ENCODE measurements at places on chromosomes 16 and 17.

DNA sequence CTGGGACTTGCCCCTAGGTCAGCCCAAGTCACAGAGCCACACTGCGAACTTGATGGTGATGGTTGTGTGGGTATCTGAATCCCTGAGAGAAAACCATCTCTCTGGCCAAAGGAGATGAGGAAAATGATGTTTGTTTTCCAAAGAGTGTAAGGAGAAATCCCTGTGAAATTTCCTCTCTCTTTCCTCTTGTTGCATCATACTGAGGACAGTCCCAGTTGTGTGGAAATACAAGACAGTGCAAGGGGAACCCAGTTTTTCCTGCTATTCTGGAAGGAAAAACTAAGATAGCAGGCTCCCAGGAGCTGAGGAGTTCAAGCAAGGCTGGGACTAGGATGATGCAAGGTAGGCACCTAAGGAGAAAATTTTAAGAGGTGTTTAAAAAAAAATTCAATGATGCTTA is 86.8 kb upstream of the TOM1L1 start:
- DNase-seq = no peak

DNA sequence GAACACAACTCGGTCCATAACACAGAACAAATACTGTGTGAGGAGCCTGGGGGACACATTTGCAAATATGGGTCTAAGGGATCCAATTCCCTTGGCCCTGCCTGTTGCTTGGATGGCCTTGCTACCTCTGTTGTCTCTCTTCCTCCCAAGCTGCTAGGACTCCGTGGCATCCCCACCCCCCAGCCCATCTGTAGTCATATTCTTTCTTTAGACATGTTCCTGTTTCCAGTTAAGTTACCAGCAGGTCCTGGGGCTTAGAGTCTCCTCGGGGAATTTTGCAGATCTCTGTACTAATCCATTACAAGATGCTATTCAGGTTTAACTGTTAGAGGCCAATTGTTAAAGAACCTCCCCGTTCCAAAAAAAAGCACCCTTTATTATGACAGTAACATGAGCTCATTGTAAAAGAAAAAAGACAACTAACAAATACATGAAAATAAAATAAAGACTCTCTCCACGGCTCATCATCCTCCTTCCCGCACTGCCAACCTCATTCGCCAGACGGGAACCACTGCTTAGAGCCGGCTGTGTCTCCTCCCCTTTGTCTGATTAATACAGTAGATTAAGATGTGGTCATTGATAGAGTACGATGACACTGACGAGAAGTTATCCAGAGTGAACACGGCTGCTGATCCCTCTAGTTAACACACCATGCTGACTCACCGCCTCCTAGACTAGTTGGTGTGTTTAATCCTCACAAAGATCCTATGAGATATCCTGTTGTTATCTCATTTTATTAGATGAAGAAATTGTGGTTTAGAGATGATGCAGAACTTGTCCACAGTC is 22.2 kb downstream of the HS3ST4 start:
- DNase-seq = no peak

GRCh38 chr16:88969361-88969831 is 7.6 kb downstream of the CBFA2T3 start:
- no peak for DNase-seq

DNA sequence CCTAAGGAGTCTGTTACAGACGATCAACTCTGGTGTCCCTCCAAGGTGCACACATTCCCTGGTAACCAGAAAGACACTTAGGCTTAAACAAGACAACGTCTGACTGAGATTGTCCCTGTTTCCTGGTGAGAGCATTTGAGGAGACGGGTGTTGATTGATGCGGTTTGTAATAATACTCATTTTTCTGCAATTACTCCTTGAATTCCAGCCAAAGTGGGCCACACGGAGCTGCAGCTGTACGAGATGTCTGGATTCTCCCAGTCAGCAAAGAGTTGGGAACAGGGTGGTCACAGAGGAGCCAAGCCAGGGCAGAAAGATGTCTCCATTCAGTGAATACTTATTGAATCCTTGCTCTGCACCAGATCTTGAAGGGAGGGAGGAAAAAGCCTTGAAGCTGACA is 30.9 kb upstream of the CES5A start:
- DNase-seq = no peak

GRCh38 chr17:20066253-20066652 is 57.1 kb downstream of the SPECC1 start:
- no peak for DNase-seq

GRCh38 chr16:56513972-56514371 is 5.9 kb downstream of the BBS2 start:
- peak; percentile 42 for DNase-seq

GRCh38 chr16:477301-478157 is 50.0 kb upstream of the CAPN15 start:
- no peak for DNase-seq

GRCh38 chr16:70578035-70578434 is 54.4 kb downstream of the SF3B3 start:
- DNase-seq = no peak

DNA sequence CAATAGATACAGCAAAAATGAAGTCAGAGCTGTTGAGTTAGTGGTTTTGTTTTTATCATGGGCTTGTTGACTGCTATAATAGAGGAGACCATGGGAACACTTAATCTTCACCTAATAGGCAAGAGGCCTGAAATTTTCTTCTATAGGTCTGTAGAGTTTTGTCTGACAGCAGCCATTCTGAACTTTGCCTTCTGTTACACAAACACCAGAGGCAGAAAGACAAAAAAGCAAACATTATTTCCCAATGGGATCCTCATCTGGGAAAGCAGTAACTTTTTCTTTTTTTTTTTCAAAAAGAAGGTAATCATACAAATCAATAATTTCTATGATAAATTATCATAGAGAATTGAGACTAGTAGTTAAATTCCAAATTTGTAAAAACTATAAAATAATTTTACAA is 494.1 kb downstream of the TOX3 start:
- DNase-seq = no peak

GRCh38 chr16:3520413-3520812 is 19.6 kb downstream of the CLUAP1 start:
- DNase-seq = no peak

GRCh38 chr17:77607606-77608005 is 350.9 kb upstream of the TNRC6C start:
- no peak for DNase-seq
